ENCODE measurements at places on chromosomes 11 and 22.

DNA sequence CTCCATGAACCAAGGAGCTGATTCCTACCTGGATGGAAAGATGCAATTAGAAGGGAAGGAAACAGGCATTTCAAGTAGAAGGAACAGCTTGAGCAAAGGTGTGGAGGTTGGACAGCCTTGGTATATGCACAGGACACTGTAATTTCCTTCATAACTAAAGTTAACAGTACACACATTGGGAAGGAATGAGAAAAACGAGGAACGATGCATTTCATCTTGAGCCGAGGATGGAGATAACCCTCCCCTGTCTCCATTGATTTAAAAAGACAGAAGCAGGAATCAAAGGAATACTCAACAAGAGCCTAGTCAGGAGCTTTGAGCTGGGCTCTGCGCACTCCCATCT is 2.3 kb upstream of the PRG2 start:
- no peak for DNase-seq

GRCh38 chr22:43385770-43386641 is 25.8 kb upstream of the MPPED1 start:
- DNase-seq, result peak; percentile 78

- no peak for DNase-seq
Measured at GRCh38 chr11:112269139-112269538, 8.5 kb upstream of the PLET1 start.

- DNase-seq, result peak; percentile 70
Measured at GRCh38 chr11:2166091-2166851, 5.3 kb upstream of the INS start.

DNA sequence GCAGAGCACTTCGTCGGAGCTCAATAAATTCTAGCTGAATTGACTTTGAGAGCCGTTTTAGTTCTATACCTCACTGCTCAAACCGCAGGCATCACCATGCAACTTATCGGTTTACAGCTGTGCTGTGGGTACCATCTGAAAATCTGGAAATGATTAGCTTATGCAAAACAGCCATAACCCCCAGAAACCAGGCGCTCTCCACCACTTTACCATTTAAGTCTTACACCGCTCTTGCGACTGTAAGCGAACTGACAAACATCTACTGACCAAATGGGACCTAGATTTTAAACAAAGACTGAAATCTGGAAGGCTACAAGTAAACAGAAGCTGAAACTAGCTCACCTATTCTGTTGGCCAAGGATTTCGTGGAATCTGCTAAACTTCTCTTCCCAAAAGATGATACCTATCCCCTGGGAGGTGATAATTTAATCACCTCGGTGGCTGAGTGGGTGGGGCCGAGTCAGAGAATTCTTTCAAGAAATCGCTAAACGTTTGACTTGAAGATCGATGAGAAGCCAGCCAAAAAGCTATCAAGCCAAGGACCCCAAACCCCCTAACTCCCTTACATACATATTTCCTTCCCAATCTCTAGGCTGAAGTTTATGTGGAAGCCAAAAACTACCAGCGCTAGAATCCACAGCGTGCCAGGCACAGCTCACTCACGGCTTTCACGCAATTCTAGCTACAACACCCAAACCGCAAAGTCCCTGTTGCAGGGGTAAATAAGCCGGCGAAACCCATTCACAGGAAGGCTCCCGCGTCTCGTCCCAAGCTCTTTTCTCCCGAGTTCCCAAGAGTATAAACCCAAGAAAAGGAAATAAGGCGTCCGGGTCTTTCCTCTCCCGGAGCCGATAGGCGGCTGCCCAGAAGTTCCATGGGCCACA is 644 bp downstream of the SPTY2D1 start:
- DNase-seq, result peak; percentile 43

- peak; percentile 99 for DNase-seq
Measured at GRCh38 chr22:31211862-31212730, at the start of gene LIMK2. TSS of gene LIMK2 (plus strand) at chr22:31212298. CDS start at chr22:31212409, 111 bp downstream.

- no peak for DNase-seq
Measured at GRCh38 chr11:56625946-56626345, 11.3 kb upstream of the OR5M1 start.

- no peak for DNase-seq
Measured at GRCh38 chr11:88043149-88043548, 132.1 kb downstream of the RAB38 start.

DNA sequence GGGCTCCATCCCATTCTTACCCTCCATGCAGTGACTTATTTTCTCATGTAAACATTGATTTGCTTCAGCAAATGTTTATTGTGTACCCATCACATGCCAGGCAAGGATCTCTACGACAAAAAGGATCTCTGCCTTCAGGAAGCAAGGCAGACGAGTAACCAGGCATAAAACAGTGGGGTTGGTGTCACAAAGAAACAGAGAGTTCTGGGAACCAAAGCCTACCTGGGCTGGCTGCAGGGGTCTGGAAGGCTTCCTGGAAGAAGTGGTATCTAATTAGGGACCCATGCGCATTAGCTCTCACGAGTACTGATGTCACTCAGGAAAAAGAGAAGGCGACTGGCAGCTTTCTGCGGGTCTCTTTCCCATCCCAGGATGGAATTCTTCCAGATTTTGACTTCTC is 44.5 kb downstream of the KIAA1671 start:
- DNase-seq, result no peak

GRCh38 chr22:17268501-17269223 is 49.4 kb upstream of the ADA2 start:
- DNase-seq, result no peak

DNA sequence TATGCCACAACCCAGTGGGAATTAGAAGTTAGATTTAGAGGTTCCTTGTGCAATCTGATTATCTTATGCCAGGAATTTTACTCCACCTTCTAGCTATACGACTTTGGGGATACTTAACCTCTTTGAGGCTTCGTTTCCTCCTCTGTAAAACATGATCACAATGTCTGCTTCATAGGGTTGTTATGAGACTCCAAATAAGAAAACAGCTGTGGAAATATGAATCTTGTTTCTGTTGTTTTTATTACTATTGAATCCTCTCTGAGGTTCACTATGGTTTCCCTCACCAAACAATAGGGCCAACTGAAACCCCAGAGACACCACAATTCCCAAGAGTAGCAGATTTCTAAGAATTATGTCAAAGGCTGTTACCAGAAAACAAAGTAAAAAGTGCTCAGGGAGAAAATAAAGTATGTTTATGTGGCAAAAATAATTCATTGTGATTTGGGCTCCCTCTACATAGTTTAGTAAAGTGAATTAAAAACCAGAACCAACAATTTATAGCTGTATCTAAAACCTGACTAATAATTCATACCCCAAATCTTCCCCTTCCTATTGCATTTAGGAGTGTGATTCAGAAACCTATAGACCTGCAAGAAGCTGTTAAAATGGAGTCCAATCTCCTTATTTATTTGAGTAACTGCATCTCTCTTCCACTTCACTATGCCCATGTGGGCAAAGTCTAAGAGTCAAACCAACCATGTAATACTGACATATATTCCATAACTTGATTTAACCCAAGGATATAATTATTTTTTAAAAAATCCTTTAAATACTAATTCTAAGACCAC is 38.4 kb downstream of the AMBRA1 start:
- DNase-seq, result no peak

DNA sequence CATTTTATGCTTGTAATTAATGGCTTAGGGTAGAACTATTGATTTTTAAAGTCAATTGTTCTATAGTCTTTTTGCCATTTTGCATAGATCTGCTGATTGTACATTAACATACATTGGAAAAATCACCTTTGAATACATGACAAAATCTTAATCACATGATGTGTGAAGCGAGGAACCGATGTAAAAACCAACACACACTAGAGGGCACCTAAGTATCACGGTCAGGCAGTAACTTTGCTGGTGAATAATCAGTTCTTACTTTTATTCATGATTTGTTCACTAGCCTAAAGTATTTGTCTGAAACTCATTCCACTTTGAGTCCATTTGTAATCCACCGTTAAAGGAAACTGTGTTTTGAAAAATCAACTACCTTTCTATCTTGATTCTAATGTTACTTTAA is 28.2 kb downstream of the JHY start:
- DNase-seq, result no peak

DNA sequence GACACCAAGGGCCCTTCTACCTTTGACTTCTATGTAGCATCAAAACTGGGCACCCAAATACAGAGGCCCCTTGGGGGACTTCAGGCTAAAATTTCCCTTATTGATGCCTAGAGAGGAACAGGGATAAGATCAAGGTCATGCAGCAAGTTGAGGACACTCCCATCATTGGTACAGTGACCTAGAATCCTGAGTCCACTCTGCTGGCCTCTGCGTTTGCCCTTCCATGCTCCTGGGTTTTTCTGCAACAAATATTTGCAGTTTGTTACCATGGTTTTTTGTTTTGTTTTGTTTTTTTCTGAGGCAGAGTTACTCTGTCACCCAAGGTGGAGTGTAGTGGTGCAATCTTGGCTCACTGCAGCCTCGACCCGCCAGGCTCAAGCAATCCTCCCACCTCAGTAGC is 64.2 kb downstream of the THAP12 start:
- DNase-seq, result no peak

- DNase-seq, result no peak
Measured at GRCh38 chr11:106271686-106272085, 194.2 kb downstream of the AASDHPPT start.

GRCh38 chr11:10611979-10612862 is 43.8 kb upstream of the LYVE1 start:
- DNase-seq, result no peak

DNA sequence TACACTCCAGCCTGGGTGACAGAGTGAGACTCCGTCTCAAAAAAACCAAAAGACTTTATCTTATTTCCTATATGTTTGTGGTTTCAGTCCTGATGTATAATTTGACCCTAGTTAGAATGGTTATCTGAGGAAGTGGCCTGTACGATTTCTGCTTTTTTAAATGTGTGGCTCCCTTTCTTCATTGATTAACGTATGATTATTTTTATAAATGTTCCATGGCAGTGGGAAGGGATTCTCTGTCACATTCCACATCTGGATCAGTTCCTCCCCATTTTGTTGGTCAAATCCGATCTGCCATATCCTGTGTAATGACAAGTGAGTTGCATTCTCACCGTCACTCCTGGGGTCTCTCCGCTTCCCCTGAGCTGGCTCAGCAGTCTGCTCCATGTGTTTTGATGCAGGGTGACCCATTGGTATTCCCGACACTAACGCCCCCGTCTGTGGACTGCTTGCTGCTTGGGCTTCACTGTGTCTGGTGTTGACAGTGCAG is 20.3 kb downstream of the NEAT1 start:
- DNase-seq, result no peak

GRCh38 chr11:124409906-124410305 is 11.1 kb upstream of the OR8B3 start:
- no peak for DNase-seq

DNA sequence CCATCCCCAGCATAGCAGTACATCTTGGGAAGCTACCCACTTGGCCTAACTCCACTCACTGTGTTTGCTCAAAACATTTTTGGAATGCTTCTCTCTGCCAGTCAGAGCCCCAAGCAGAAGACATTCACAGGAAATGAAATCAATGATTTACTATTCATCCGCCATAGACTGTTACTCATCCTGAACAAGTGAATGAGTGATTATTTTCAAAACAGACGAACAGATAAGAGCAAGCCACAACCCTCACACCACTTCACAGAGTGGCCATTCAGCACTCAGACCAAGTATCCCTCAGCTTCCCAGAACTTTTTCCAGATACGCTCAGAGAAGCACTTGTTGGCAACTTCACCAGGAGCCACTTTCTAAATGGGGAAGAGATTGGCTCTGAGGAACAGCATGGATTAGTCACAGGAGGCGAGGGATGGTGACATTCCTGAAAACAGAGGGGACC is 13.0 kb upstream of the UBASH3B start:
- DNase-seq, result no peak

DNA sequence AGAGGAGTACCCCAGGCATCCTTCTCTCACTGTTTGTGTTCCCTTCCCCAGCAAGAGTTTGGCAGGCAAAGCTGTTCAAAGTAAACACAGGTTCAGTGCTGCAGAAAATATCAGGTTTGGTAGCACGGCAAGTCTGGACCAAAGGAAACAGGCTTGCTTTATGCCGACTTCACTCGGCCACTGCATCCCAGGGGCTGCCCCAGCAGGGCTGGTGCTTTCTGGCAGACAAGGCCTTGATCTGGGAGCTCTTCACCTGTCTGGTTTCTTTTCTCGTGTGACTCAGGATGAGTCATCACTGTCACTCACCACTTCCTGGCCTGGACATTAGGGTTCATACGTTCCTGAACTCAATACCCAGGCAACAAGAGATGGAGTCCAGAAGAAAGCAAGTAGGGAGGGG is 52.6 kb upstream of the NAV2 start:
- no peak for DNase-seq

DNA sequence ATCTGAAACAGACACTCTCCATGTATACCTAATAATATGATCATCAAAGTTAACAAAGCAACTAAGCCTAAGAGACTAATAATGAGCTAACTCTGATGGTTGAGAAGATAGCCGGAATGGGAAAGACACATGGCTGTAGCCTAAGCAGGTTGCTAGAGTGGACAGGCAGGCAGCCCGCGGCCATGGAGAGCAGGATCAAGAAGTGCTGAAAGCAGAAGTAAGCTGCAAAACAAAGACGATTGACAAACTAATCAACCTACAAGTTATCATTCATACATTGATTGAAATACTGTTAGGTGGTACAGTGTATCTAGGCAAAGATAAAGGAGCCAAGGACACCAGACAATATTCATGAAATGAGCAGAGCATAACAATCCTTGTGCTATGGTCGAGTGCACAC is 29.3 kb downstream of the SLN start:
- no peak for DNase-seq

- no peak for DNase-seq
Measured at GRCh38 chr22:32803020-32803737, 1.7 kb downstream of the TIMP3 start.

DNA sequence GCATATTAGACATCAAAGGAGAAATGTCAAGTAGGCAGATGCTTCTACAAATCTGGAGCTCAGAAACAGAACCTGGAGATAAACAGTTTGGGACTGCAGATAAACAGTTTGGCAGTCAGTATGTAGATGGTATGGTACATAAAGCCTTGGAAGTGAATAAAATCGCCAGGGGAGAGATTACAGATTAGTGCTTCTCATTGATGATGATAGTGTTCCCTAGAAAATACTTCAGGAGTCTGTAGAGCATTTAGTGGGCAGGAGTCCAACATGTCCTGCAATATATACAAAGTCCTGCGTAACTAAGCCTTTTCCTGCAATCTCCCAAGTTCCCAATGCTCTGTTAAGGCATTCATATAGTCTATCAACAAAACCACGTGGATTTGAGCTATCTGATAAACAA is 35.2 kb downstream of the NARS2 start:
- no peak for DNase-seq

GRCh38 chr11:65709661-65710060 is 2.4 kb upstream of the KAT5 start:
- DNase-seq, result no peak

- no peak for DNase-seq
Measured at GRCh38 chr11:121341609-121342008, 49.0 kb downstream of the SC5D start.

GRCh38 chr11:113721462-113722066 is 15.5 kb upstream of the TMPRSS5 start:
- no peak for DNase-seq

GRCh38 chr11:101738452-101738851 is 154.6 kb upstream of the TRPC6 start:
- DNase-seq, result no peak
